B cell (primary cell): ENCODE measurements at places on chromosomes 12 and 14.

DNA sequence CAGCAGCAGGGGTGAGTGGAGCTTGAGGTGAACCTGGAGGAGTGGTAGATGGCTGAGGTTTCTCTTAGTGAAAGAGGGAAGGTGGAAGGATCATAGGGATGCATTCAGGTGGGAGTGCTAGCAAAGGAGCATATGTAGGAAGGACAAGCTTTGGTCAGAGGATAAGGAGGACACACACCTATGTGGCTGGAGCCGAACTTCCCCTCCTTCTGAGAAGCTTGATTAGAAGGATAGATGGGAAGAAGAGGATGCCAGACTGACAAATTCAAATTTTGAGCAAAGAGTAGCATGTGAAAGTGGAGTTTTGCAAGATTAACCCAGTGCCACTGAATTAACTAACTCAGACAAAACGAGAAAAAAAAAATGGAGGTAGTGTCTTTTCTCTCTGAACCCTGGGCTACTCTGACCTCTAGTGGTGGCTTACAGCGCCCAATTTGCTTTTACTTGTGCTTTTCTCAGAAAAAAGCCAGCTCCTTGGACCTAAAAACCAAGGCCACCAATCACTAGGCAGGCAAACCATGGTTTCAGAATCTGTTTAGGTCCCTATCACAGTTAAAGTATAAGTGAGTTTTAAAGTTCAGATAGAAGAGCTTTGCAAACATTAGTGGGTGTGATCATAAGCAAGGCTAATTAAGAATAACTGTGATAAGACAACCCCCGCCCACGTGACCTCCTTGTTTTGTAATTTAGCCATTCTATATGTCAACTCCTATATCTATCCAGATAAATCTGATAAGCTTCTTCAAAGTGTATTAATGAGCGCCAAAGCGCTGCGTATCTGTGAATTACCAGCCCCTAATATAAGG lies 15.5 kb downstream of the EMP1 start:
- peak; percentile 82 for DNase-seq

DNA sequence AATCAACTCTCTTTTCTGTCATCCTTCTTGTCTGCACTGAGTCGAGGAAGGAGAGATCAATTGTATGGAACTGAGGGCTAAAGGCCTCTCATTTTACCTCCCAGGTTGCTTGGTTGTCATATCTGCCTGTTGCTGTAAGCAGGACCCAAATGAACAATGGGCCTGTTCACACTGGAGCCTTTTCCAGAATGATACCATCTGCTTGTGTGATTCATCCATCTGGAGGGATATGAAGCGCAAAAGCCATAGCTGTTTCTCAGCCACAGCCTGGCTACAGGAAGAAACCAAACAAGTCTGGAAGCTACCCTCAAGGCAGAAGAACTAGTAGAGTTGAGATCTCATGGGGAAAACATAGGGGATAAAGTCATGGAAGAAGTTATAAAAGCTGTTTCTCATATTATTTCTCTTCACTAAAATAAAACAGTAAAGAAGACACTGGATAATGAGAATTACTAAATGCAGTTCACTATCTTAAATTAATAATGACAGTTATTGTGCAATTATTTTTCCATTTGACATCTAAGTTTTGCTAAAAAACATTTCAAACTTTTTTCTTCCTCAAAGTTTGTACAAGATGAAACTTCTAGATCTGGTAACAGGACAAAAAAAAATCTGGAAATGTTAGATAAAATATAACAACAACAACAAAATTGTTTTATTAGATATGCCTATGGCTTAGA lies 106.3 kb downstream of the SPTSSA start:
- no peak for DNase-seq

- DNase-seq: no peak
Observed at GRCh38 chr14:55329999-55330710, 58.9 kb downstream of the FBXO34 start.

DNA sequence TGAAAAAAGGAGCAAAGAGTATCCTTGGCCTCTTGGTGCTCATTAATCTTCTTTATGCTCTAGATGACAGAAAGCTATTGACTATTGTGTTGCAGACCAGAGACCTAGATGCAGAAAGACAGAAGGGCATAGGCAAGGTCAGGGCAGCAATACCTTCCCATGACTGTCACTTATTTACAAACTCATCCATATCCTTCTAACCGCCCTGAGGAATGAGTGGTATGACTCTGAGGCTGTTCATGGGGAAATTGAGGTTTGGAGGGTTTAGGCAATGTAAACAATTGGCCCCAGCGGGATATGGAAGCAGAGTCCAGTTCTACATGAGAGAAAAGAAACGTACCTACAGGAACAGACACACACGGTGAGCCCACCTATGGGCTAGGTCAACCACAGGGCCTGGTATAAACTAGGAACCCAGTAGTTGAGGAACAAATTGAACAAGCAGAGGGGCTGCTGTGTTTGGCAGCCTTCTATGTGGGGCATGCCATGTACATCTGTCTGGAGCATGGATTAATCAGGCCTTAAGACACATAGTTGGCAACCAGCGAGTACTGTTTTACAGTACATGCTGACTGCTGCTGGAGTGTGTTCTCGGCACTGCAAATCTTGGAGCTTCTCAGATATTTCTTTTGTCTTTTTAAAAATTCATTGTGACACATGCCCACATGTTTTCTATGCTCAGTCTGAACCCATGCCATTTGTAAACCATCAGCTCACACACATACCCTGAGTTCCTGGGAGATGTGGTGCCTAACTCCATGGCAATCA lies 159.7 kb upstream of the NTF3 start:
- DNase-seq: no peak

GRCh38 chr14:27390155-27390554 lies 792.3 kb upstream of the NOVA1 start:
- no peak for DNase-seq

- DNase-seq: no peak
Observed at GRCh38 chr12:69580074-69580473, 5.2 kb upstream of the CCT2 start.

- DNase-seq: no peak
Observed at GRCh38 chr12:124564232-124564958, 3.0 kb downstream of the NCOR2 start.

- DNase-seq: no peak
Observed at GRCh38 chr14:106666341-106666740, 1140.0 kb downstream of the TMEM121 start.

DNA sequence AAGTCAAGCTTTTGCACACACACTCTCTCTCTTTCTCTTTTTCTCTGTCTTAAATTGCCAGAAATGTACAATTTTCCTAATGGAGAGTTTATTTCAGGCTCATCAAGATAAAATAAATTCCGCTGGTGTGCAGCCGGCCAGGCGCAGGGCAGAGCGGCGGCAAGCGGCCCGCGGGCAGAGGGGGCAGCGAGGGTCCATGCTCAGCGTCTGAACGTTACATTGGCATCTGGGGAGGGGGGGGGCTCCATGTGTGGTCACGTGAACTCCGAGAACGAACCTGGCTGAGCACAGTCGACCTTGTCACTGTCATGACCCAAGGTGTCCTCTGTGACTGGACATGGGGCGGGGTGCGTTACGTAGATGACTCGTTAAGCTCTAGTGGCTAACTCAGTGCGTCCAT lies 23.8 kb upstream of the FZD10 start:
- no peak for DNase-seq
